Erythroblast (primary cell): ENCODE measurements at places on chromosomes 4 and X.
A peak's percentile ranks its signal among the peaks of the same experiment; 100 is the strongest.

- peak; percentile 79 for DNase-seq
Measured at GRCh38 chr4:51843309-51844152, 578 bp downstream of the DCUN1D4 start.

GRCh38 chr4:55424791-55425190 is 29.0 kb downstream of the TMEM165 start:
- no peak for DNase-seq

GRCh38 chr4:121842862-121843261 is 19.2 kb upstream of the CCNA2 start:
- no peak for DNase-seq

DNA sequence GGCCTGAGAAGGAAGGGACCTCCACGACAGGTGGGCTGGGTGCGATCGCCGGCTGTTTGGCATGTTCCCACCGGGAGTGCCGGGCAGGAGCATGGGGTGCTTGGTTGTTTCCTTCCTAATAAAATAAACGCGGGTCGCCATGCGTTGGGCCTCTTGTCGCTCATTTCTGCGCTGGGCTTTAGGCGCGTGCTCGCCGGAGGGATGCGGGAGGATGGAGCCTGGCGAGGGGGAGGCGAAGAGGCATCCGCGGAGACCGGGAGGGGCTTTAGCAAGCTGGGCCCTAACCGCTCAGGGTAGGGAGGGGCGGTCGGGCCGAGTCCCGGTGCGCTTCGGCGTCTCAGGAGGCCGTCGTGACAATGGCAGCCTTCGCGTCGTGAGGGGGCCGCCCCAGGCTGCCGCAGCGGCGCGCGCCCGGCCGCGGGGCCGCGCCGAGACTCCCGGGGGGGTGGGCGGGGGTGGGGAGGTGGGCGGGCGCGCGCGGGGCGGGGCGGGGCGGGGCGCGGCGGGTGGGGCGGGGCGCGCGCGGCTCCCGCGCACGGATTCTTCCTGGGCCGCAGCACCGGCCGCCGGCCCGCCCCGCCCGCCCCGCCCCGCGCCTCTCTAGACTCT is 476 bp upstream of the GDI1 start:
- DNase-seq, result peak; percentile 84

- no peak for DNase-seq
Measured at GRCh38 chr4:144171697-144172096, 31.2 kb upstream of the GYPA start.

- DNase-seq, result peak; percentile 57
Measured at GRCh38 chrX:8743126-8743732, 11.3 kb upstream of the ANOS1 start.

GRCh38 chr4:575281-576141 is 584 bp downstream of the TMEM271 start:
- DNase-seq, result peak; percentile 38

GRCh38 chr4:94523617-94524016 is 71.9 kb downstream of the PDLIM5 start:
- DNase-seq, result no peak

GRCh38 chr4:22514481-22514880 is 1.4 kb downstream of the ADGRA3 start:
- DNase-seq, result no peak

- DNase-seq, result no peak
Measured at GRCh38 chrX:10549280-10549679, 71.1 kb downstream of the MID1 start.

DNA sequence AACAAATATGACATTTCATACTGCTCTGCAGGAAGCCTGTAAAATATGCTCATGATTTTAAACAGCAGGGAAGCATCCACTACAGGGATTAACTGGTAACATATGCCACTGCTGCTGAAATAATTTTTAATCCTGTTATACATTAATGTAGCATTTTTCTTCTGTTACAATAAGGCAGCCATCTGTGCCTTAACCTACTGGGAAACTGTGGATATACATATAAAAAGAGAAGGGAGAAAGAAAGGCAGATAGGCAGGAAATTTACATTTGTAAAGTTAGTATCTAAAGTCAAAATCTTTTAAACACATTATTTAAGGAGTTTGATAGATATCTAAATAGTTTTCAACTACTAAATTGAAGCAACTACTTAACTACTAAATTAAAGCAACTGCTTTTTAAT is 514.6 kb upstream of the KLHL4 start:
- DNase-seq, result no peak

DNA sequence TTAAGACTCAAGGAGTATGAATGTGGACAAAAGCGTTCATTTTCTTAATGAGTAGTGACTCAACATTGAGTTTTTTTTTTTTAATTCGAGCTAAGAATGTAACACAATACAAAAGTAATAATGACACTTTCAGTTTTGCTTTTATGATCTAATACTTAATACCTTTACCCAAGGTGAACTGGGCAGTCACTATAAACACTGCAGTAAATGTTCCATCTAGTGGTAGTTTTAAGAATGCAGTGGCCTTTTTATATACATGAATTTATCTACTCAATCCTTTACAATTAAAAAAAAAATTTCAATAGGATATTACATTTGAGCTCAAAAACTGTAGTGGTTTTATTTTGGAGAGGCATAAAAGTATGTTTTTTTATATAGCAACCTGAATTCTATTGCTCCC is 33.9 kb downstream of the PDK3 start:
- peak; percentile 38 for DNase-seq

GRCh38 chr4:78656968-78657445 is 105.4 kb downstream of the ANXA3 start:
- no peak for DNase-seq

GRCh38 chr4:26404743-26405206 is 84.0 kb downstream of the RBPJ start:
- DNase-seq, result no peak

DNA sequence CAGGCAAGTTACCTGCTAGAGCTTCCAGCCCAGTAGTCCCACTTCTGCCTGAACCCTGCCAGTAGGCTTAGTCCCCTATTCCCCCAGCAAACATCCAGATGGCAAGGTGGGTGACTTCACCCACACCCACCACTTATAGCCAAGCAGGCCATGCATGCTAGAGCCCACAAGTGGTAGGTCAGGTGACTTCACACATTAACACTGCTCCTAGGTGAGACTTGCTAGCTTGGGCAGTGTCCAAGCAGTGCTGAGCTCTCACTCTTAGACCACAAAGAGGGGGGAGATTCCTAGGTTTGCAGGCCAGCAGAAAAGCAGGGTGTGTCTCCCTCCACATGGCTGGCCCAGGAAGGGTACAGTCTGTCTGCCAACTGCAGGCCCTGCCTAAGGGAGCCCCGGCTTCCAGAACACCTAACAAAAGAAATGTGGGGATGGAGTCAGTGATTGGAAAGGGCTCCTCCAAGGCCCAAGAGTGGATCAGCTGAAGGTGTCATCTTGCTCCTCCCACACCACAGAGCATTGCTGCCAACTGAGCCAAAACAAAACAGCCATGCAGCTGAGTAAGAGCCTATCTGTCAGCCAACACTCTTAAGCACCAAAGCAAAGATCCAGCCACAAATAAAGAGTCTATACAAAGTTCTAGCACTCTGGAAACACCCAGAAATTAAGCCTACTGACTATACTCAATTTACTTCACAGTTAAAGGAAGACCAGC is 158.1 kb upstream of the USP38 start:
- DNase-seq, result no peak

GRCh38 chr4:153152501-153153338 is 51.5 kb upstream of the TRIM2 start:
- DNase-seq, result peak; percentile 58

DNA sequence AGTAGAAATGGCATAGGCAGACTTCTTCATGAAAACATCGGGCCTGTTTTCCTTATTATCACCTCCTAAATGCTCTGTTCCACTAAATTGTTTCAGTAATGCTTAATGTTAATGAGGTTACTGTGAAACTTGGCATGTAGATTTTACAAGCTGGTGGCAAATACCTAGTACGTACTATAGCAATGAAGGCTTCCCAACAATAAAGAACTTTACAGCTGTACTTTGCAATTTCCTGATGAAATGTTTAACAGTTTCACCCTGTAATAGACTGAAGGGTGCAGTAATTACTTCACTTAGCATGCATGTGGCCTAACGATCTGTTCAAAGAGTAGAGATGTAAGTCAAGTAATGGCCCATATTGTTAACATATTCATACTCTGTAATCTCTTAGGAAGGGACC is 524.7 kb downstream of the IL15 start:
- no peak for DNase-seq

GRCh38 chr4:26459054-26459755 is 31.1 kb downstream of the CCKAR start:
- peak; percentile 32 for DNase-seq

- DNase-seq, result peak; percentile 15
Measured at GRCh38 chr4:3780347-3781171, 14.4 kb downstream of the ADRA2C start.

DNA sequence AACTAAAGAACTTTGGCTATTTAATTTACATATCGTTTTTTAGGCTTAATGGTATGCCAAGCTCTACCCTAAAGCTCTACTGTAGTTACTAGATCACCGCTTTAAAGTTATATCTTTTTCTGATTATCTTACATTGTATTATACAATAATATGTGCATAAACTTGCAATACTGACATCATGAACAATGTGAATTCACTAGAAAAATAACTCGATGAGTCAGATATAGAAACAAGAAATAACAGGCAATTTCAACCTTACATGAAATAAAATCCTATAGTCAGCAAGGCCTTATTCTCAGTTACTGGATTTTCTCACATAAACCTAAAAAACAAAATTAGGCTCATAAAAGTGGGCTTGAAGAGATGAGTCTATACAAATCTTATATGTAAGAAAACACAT is 32.5 kb downstream of the PDGFC start:
- DNase-seq, result no peak

- DNase-seq, result no peak
Measured at GRCh38 chr4:120144634-120145033, 78.0 kb upstream of the MAD2L1 start.

DNA sequence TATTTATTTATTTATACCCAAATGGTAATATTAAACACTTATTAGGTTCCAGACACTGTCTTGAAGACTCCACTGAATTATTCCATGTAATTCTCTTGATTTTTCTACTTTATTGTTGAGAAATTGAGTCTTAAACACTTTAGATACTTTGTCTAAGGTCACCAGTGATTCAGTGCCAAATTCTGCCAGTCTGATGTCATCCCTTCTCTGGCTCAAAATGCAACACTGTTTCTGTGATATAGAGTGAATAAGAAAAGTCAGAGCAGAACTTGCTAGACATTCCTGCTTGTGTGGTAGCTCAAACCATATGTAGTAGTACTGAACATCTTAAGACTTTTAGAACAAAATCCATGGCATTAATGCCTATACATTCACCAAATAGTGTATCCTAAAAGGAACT is 164.3 kb downstream of the GABRB1 start:
- no peak for DNase-seq

DNA sequence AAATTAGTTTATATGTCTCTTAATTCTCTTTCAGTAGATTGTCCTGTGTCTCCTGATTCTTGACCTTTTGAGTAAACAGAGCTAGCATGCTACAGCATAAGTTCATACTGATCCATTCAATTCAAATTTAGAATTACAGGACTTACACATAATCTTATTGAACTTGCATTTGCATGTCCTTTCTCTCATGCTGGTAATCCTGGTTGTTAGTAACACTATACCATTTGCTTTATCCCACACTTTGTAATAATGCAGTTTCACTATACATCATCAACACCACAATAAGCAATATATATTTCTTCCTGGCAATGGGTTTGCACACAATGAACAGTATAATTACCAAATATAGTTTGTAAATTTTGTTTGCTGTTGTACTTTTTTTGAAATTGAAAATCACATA is 937.2 kb upstream of the GRID2 start:
- no peak for DNase-seq
